ENCODE measurements at places on chromosomes 11 and 22.

- no peak for DNase-seq
Observed at GRCh38 chr11:116605543-116606459, 167.0 kb downstream of the BUD13 start.

DNA sequence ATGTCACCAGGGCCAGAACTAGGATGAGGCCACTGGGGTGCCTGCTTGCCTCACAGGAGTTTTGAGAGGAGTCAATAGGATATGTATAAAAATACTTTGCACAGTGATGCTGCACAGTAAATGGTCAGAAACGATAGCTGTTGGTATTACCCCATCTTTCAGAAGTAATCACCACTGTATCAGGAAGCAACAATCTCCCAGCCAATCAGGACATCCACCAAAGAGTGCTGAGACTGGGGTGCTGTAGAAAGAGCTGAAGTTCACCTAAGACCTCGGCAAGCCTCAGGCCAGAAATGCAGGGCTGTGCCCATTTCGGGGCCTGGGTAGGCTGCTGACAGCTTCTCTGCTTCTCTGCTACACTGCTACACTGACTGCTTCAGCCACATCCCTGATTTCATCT, 17.4 kb downstream of the LMO2 start:
- no peak for DNase-seq

DNA sequence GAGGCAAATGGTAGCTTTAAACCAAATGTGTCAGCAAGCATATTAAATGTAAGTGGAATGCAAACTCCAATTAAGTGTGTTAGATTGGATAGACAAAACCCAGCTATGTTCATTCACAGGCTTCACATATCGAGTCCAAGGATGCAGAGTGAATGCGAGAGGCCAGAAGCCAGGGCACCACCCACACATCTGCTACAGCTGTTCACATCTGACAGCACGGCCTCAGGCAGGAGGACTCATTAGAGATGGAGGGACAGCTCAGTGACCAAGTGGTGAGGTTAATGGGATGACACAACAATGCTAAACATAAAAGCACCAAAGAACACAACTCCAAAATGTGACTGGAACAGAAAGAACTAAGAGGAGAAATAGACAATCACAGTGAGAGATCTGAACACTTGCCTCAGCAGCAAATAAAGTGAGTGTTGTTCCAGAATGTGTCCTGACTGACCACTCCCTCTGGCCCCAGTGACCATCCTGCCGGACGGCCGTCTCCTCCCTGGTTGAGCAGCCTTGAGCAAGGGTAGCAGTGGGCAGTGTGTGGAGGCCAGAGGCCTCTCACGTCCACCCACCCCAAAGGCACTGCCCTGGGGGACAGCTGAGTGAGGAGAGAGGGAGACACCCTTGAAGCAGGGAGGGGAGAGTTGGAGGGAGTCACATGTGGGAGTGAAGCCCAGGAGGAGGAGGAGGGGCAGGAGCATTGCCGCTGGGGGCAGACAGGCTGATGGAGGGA, 23.8 kb downstream of the ALG12 start:
- DNase-seq: no peak

DNA sequence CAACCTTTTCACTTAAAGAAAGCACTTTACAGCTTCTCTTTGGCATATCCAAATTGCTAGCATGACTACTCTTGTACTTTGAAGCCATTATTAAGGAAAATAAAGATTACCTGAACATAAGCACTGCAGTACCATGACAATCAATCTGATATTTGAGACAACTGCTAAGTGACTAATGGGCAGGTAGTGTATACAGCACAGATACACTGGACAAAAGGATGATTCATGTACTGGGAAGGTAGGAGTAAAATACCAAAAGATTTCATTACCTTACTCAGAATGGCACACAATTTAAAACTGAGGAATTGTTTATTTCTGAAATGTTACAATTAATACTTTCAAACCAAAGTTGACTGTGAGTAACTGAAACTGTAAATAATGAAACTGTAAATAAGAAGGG, 1054.3 kb upstream of the TENM4 start:
- DNase-seq: no peak

DNA sequence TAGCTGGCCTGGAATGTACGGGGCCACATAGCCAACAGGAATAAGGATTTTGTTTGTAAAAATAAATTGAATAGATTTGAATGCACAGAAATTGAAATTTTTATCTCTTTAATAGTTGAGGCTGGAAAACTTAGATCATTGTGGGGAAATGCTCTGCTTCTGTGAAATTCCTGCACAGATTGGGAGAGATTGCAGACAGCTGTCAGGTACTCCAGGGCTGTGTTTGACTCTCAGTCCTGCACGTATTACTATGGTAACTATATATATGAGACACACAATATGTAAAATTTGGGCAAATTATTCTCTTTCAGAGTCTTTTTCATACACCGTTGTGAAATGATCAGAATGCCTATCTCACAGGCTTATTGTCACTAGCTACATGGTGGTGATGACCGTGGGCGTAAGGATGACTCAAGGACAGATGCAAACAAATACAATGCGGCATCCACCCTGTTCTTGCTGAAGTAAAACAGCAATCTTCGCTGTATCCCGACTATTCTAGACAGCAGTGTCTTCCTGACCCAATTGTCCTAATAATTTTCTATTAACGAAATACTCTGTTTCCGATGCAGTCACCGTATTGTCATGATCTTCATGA, 79.4 kb downstream of the ZC3H12C start:
- no peak for DNase-seq

DNA sequence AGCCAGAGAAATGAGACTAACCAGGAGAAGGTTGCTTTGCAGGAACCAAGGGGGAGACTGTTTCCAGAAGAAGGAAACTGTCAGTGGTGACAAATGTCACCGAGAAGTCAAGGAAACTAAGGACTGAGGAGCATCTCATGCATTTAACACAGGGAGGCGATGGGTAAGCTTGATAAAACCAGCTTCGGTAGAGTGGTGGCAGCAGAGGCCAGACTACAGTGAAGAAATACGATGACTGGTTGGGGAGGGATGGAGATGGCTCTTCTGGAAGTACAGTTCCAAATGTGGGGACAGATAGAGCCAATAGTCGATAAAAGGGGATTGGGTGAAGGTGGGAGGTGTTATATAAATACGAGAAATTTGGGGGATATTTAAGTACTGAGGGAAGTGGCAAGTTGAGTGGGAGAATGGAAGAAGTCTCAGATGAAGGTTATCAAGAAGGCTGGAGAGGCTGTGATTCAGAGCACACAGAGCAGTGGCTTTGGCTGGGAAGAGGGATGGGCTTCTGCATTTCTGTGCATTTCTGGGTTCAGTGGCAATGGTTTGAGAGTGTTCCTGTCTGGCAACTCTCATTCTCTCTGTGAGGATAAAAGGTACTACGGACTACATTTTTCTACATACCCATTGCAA, 29.2 kb downstream of the SC5D start:
- DNase-seq: no peak

- DNase-seq: no peak
Observed at GRCh38 chr22:46969491-46969890, 207.0 kb downstream of the TBC1D22A start.

- no peak for DNase-seq
Observed at GRCh38 chr11:87125257-87125656, 87.5 kb downstream of the TMEM135 start.

- no peak for DNase-seq
Observed at GRCh38 chr22:36288571-36289405, 35.9 kb downstream of the APOL1 start.

GRCh38 chr22:49657275-49657973, 170.2 kb downstream of the BRD1 start:
- DNase-seq: no peak

GRCh38 chr22:30425327-30425615, 297 bp upstream of the MTFP1 start:
- no peak for DNase-seq

DNA sequence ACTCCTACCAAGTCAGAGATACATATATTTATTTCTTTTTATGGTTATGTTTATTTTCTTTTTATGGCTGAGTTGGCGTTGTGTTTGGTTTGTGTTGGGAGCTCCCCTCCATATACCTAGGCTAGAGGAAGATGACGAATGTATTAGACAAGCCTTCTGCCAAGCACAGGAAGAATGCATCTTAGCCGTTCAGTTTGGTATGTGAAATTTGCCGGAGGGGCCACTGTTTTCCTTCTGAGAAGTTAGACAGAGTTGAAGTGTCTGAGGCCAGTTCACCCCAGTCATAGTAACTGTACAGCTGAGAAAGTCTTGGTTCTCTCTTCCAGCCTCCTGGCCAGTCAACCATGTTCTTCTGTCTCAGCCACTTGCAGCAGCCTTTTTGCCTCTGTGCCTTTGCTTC, 29.8 kb downstream of the TEAD1 start:
- DNase-seq: no peak

GRCh38 chr11:126702165-126702720, 298.3 kb downstream of the KIRREL3 start:
- DNase-seq: no peak

DNA sequence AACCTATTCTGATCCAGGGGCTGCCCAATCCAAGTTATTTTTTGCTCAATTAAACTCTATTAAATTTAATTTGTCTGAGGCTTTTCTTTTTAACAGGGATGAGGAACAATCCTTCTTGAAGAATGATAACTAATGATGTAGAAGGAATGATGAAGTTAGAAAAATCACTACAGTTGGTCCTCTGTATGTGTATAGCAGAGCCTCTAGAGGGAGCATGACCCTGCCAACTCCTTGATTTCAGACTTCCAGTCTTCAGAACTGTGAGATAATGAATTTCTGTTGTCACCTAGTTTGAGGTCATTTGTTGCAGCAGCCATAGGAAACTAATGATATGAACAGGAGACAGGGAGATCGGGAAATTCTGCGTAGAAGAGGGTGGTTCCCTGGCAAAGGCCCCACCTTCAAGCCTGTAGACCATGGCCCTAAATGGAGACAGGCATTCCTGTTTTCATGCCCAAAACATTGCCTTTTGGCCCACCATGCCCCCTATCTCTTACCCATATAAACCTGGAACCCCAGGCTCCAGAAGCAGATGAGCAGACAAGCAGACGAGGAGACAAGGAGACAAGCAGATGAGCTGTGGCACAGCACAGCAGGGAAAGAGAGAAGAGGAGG, 7.7 kb upstream of the QSER1 start:
- DNase-seq: no peak

GRCh38 chr22:42581762-42582716, 28.3 kb downstream of the SERHL2 start:
- DNase-seq: no peak

DNA sequence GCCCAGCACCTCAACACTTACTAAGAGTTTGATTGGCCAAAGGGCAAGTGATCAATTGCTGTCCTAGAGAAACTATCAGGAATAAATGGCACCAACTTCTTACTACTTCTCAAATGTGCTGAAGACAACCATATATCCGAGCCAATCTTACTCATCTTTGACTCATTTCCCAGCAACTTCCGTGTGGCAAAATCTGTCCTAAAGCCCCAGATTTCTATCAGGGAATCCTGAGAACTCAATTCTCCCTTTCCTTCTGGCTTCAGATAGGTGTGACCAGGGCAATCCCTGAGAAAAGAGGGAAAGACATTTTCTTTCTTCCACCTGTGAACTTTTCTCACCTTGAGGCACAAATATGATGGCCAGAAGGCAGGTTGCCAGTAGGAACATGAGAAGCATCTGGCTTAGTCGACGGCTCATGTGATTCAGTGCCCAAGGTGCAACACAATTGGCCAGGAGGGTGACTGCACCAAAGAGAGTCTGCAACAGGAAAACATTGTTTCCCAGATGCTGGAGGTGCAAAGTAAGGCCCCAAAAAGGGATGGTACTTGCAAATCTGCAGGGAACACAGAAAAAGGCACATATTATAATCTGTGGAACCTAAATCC, 21.8 kb upstream of the SLC22A24 start:
- no peak for DNase-seq

DNA sequence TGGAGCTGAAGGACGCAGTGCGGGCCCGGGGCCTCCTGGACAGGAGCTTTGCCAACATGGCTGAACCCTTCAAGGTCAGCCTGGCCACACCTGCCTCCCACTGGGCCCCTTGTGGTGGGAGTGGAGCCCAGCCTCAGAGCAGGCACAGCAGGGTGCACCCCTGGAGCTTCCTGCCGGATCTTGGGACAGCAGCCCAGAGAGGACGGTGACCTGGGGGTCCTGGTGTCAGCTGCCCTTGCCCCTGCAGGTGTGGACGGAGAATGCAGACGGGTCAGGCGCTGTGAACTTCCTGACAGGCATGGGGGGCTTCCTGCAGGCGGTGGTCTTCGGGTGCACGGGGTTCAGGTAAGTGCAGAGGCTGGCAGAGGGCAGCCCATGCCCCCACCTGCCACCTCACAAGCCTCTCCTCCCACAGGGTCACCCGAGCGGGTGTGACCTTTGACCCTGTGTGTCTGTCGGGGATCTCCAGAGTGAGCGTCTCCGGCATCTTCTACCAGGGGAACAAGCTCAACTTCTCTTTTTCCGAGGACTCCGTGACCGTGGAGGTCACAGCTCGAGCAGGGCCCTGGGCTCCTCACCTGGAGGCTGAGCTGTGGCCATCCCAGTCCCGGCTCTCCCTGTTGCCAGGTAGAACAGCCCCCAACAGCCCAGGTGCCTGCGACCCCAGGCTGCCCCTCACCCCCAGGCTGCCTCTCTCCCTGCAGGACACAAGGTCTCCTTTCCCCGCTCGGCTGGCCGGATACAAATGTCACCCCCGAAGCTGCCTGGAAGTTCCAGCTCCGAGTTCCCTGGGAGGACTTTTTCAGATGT, 5.1 kb downstream of the PGGHG start:
- DNase-seq: no peak

DNA sequence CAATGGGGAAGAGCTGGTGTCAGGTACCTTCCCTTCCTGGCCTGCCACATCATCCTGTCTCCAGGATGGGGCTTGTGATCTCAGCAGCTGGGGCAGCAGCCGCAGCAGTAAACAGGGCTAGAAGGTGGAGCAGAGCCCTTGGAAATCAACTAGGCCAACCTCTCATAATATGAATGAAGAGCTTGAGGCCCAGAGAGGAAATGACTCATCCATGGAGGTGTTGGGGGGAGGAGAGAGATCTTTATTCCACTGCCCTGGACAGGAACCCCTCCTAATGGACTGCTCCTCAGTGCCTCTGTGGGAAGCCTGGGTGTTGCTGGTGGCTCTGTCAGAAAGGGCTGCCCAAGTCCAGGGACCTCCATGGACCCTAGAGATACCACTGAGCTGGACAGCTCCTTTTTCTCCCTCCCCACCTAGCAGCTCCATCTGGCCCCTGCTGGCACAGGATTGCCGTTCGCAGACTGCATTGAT, 111.8 kb downstream of the OSBP2 start:
- DNase-seq: no peak

DNA sequence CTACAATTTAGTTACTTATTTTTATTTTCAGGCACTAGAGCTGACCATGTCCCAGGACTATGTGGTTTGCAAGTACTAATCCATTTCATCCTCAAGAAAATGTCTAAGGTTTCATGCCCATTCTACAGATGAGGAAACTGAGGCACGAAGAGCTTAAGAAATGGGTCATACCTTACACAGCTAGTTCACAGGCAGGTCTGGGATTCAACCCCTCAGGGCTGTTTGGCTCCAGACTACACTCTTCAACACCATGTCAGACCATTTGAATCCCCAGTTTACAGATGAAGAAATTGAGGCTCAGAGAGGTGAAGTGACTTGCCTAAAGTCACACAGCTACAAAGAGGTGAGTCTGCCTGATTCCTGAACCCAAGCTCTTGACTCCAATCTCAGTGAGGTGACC, 144.1 kb downstream of the MIAT start:
- DNase-seq: no peak

Measured in NCI-H1436 treated with DMSO at 0.1 percent for 48 hours (cell line).